ENCODE measurements at places on chromosomes 16 and 17.

- no peak for DNase-seq
These were observed 4.7 kb upstream of the IRF8 start for GRCh38 chr16:85894266-85894665.

GRCh38 chr17:21462237-21462636, 86.1 kb downstream of the KCNJ12 start:
- DNase-seq = no peak

DNA sequence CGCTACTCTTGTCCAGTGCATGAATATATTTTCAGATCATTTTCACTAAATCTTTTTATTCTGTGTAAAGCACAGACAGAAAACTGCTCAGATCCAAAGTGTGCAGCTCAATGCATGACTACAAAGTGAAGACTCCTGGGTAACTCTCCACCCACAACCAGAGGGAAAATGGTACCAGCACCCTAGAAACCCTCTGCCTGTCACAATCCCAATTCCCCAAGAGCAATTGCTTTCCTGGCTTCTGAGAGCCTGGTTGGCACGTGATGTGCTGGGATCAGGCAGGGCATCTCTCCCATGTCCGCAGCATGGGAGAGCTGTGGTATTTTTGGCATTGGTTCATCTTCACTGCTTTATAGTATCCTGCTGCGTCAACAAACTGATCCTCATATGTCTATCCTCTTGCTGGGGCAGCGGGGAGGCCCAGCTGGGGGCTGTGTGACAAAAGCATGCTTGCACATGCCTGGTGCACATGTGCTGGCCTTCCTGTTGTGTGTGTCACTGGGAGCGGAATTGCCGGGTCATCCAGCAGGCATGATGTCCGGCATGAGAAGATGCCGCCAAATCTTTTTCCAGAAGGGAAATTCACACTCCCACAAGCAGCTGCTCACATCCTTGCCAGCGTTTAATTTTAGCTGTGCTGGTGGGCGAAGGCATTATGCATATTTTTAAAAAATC, 278.9 kb upstream of the FOXF1 start:
- DNase-seq = no peak

- no peak for DNase-seq
These were observed 9.8 kb downstream of the HLF start for GRCh38 chr17:55274355-55275255.

GRCh38 chr16:4435337-4436067, 9.8 kb downstream of the DNAJA3 start:
- DNase-seq = no peak

DNA sequence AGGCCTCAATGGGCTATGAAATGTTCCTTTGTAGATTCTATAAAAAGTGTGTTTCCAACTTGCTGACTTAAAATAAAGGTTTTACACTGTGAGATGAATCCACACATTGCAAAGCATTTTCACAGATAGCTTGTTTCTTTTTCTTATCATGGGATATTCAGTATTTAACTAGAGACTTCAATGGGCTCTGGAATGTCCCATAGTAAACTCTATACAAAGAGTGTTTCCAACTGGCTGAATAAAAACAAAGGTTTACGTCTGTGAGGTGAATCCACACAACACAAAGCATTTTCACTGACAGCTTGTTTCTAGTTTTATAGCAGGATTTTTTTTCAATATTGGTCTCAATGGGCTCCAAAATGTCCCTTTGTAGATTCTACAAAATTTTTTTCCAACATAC, 550.1 kb downstream of the KCNJ18 start:
- no peak for DNase-seq

DNA sequence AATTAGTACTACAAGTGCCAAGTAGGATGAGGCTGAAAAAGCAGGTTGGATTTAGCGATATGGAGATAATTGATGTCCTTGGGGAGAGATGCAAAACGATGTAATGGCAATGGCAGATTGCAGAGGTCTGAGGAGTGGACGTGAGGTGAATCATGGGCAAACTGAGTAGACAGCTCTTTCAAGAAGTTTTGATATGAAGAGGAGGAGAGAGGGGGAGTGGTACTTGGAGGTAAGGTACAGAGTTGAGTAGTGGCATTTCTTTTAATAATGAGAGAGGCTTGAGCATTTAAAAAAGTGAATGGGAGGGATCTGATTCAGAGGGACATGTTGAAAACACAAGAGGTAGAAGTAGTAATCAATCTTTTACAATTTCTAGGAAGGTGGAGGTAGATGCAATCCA, 17.7 kb upstream of the VPS4A start:
- no peak for DNase-seq

- DNase-seq = no peak
These were observed 74.4 kb upstream of the DNAH17 start for GRCh38 chr17:78651554-78651953.

- DNase-seq = no peak
These were observed 96.8 kb upstream of the CLEC3A start for GRCh38 chr16:77925531-77925930.

GRCh38 chr17:21174186-21174585, 39.8 kb downstream of the TMEM11 start:
- DNase-seq = no peak

DNA sequence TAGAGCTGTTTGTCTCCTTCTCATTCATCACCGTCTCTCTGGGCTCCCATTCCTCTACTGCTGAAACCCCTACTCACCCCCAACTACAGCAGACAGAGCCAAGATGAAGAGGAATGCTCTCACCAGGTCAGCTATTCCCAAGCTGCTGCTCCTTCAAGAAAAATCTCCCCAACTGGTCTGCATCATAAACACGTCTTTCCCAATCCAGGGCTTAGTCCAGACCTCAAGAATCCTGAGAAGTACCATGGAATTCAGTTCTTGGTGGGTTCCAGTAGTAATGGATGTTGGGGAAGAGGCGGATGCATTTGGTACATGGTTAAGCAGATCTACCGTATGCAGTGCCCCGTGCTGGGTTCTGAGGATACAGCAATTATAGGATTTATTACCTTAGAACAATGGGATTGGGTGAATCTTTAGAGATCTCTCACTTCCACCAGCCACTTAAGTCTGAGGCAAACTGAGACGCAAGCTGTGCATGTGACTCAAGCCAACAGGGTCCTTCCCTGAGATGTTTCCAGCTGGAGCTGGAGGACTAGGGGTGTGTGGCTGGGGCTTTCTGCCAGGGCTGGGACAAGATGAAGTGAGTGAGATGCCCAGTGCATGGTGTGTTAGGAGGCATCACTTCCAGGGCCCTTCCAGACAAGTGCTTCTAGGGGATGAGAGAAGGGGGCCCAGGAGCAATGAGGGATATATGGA, 232.7 kb upstream of the CDH5 start:
- no peak for DNase-seq

GRCh38 chr17:69141431-69142174, at the start of gene ABCA6:
Gene ABCA6 (minus strand): TSS chr17:69141895. CDS start chr17:69140703, 1,192 bp downstream.
- DNase-seq = no peak

- DNase-seq = no peak
These were observed 832 bp upstream of the SRRM2 start for GRCh38 chr16:2751577-2752034.

GRCh38 chr16:4517812-4518680, 20.5 kb downstream of the CDIP1 start:
- DNase-seq = peak; percentile 22

DNA sequence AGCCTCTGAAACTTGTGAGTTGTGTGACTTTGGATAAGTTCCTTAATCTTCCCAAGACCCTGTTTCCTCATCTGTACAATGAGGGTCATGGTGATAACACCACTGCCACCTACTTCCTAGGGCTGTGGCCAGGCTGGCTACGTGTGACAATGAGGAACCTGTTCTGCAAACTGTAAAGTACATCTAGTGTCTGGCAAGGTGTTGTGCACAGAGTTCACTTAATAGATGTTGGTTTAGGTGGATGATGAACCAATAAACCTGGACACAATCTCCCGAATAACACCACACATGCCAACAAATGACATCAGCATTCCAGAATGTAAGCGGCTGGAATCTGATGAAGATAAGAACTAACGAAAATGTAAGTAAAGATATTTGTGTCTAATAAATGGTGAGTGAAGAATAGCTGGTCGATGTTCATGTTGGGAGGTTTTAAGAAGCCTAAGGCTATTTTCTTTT, 82.3 kb downstream of the MARCHF10 start:
- no peak for DNase-seq

- DNase-seq = no peak
These were observed 9.9 kb downstream of the NR1D1 start for GRCh38 chr17:40090237-40091119.

GRCh38 chr17:80951121-80952090, 40.2 kb upstream of the CHMP6 start:
- no peak for DNase-seq

GRCh38 chr17:45320349-45320930, 3.6 kb upstream of the MAP3K14 start:
- DNase-seq = no peak

GRCh38 chr16:66451548-66451947, 24.5 kb downstream of the BEAN1 start:
- DNase-seq = no peak

- no peak for DNase-seq
These were observed 411.3 kb downstream of the SNX29 start for GRCh38 chr16:12387786-12388185.

GRCh38 chr16:86512860-86513470, 2.6 kb downstream of the FOXF1 start:
- no peak for DNase-seq

- DNase-seq = no peak
These were observed 617 bp upstream of the VTN start for GRCh38 chr17:28370744-28371103.
